Stimulated activated naive CD4-positive, alpha-beta T cell (primary cell): ENCODE measurements at places on chromosomes 16 and 17.

- no peak for DNase-seq
These were observed 5.8 kb downstream of the GPRC5C start for GRCh38 chr17:74437702-74438101.

GRCh38 chr17:65290616-65291015 lies 153.4 kb downstream of the RGS9 start:
- no peak for DNase-seq

DNA sequence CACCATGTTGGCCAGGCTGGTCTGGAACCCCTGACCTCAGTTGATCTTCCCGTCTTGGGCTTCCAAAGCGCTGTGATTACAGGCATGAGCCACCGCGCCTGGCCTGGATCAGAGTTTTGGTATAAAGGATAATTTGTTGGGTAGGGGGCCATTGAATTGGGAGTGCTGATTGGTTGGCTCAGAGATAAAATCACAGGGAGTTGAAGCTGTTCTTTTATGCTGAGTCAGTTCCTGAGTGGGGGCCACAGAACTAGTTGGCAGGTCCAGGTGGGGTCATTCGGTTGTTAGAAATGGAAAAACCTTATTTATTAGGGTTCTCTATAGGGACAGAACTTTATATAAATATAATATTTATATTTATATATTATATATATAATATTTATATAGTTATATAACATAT lies 147.1 kb downstream of the SSH2 start:
- DNase-seq, result no peak

- DNase-seq, result no peak
These were observed 33.2 kb upstream of the ABCC11 start for GRCh38 chr16:48280546-48280945.
